ENCODE measurements at places on chromosomes 3 and 15.

- DNase-seq: no peak
- H3K4me1 ChIP-seq: no peaks in the 10 kb centered on the region
- H3K27ac ChIP-seq: no peak overlapping the region
- no peaks in the 10 kb centered on the region for H3K36me3 ChIP-seq
Observed at GRCh38 chr3:76509179-76509830, 530.6 kb upstream of the ROBO2 start.

- H3K4me3 ChIP-seq: no peak overlapping the region
Observed at GRCh38 chr3:65950340-65951326, 88.1 kb downstream of the MAGI1 start.

- H3K4me1 ChIP-seq: no peaks in the 10 kb centered on the region
- H3K36me3 ChIP-seq: no peaks in the 10 kb centered on the region
- DNase-seq: no peak
- H3K27ac ChIP-seq: no peak overlapping the region
- H3K27me3 ChIP-seq: no peaks in the 10 kb centered on the region
- no peak overlapping the region for H3K4me3 ChIP-seq
Observed at GRCh38 chr3:73411993-73412392, 212.7 kb downstream of the PDZRN3 start.

DNA sequence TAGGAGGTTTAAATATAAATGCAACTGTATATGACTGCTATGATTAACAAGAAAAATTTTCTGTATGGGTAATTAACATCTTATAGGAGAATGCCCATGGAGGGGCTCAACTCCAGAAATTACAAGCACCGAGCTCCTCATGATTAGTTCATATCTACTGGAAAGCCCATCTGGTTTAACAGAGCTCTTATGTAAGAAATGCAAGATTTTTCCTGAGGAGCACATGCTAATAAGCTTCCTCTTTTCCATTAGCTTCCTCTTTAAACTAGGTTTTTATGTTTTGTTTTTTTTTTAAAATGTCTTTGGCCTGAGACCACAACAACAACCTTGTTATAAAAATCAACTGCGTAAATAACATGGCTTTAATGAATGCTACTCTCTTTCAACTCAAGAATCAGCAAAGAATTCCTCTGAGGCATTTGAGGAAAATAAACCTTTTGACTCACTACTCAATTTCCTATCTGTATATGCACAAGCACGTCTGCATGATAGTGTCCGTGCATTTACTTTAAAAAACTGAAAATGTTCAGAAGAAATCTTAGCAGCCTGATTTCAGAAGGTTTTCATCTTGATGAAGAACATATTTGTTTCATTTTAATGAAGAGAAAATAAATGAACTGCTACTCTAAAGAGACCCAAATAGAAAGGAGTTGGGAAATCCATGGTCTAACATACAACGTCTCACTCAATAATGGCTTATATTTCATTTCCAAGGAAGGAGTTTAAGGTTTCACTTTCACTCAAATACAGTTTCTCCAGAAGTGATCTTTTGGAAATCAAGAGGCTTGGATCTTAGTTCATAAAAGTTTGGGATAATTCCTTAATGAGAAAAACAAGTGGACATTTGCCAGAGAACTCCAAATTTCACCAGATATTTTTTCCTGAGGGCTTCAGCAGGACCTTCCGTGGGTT is 180.8 kb downstream of the KCNAB1 start:
- no peaks in the 10 kb centered on the region for H3K36me3 ChIP-seq
- no peak overlapping the region for H3K27ac ChIP-seq
- no peaks in the 10 kb centered on the region for H3K4me1 ChIP-seq
- no peak overlapping the region for H3K4me3 ChIP-seq
- DNase-seq: no peak

GRCh38 chr3:30843877-30844276 is 50.6 kb downstream of the GADL1 start:
- H3K4me3 ChIP-seq: no peak overlapping the region
- H3K36me3 ChIP-seq: no peaks in the 10 kb centered on the region
- H3K27ac ChIP-seq: no peak overlapping the region
- H3K4me1 ChIP-seq: no peaks in the 10 kb centered on the region
- no peak for DNase-seq

GRCh38 chr15:74983725-74984231 is 11.6 kb upstream of the SCAMP5 start:
- no peak overlapping the region for H3K4me3 ChIP-seq
- peaks cover 5% of the 10 kb centered on the region for H3K4me1 ChIP-seq
- H3K27me3 ChIP-seq: peaks cover 43% of the 10 kb centered on the region
- H3K36me3 ChIP-seq: no peaks in the 10 kb centered on the region
- no peak for DNase-seq
- H3K27ac ChIP-seq: no peak overlapping the region

GRCh38 chr3:142902356-142902755 is 13.5 kb upstream of the PCOLCE2 start:
- no peaks in the 10 kb centered on the region for H3K36me3 ChIP-seq
- DNase-seq: no peak
- H3K27me3 ChIP-seq: peaks cover 19% of the 10 kb centered on the region
- no peak overlapping the region for H3K27ac ChIP-seq
- H3K4me3 ChIP-seq: no peak overlapping the region

DNA sequence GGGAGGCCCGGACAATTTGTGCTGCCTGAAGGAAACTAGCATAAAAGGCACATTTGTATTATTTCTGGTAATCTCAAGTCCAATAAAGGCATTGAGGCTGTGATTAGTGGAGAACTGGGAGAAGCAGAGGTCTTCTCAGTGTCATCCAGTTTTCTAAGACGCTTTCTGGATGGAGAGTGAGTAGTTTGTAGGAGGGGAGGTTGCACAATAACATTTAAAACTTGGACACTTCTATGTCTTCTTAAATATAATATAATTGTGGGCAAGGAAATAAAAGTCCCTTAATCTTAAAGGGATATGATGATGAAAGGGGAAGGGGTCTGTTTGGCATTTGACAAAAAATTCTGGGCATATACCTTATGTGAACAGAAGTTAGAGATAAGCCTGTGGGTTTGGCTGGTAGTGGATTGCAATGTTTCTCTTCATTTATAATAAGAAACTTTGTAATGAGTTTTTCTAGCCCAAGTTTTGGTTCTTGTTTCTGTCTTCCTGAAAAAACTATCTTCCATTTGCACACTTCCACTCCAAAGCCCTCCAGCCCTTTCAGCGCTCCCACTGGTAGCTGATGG is 291.6 kb upstream of the TGFBR2 start:
- DNase-seq: no peak
- H3K4me3 ChIP-seq: no peak overlapping the region

DNA sequence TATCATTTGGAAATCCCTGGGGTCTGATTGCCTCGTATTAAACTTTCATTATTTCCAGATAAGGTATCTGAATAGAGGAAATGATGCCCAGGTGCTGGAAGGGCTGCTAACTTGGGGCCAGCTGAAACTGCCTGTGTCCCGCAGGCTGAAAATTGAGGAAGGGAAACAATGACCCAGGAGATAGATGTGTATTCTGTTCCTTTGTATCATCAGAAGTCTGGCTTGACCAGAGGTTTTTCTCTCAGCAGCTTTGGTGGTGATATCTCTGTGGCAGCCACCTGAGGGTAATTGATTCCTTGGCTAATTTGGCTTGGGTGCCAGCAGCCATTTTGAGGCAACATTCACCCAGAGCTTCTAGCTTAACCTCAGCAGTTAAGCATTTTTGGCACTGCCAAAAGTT is 90.0 kb upstream of the STT3B start:
- no peaks in the 10 kb centered on the region for H3K36me3 ChIP-seq
- H3K4me1 ChIP-seq: peaks cover 5% of the 10 kb centered on the region
- no peaks in the 10 kb centered on the region for H3K27me3 ChIP-seq
- no peak overlapping the region for H3K27ac ChIP-seq

- H3K4me1 ChIP-seq: no peaks in the 10 kb centered on the region
- H3K27me3 ChIP-seq: no peaks in the 10 kb centered on the region
- H3K27ac ChIP-seq: no peak overlapping the region
- no peak overlapping the region for H3K4me3 ChIP-seq
- DNase-seq: no peak
- peaks cover 73% of the 10 kb centered on the region for H3K36me3 ChIP-seq
Observed at GRCh38 chr3:101340591-101340990, 20.2 kb upstream of the IMPG2 start.

DNA sequence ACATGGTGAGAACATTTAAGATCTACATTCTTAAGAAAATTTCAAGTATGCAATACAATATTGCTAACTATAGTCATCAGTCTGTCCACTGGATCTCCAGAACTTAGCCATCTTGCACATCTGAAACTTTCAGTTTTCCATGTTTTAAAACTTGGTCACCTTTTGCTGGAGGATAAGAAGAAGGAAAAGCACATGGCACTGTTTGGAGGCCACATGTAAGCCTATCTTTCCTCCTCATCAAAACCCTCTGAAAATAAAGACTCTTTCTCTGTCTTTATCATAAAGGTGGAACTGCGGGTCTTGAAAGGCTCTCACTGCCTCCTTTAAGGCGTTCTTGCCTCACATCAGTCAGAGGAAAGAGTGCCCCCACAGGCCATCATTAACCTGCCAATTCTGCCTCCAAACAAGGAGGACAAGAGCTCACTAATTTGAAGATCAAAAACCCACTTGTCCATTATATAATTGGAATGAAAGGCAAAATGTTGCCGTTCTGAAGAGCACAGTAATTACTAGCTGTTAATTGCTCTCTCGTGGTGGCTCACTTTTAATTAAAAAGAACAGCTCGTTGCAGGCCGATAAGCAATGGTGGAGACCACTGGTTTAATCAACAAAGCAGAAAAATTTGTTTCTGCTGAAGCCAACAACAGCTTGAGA is 157.8 kb downstream of the MECOM start:
- no peak overlapping the region for H3K27ac ChIP-seq
- no peak overlapping the region for H3K4me3 ChIP-seq
- DNase-seq: no peak
- no peaks in the 10 kb centered on the region for H3K27me3 ChIP-seq

DNA sequence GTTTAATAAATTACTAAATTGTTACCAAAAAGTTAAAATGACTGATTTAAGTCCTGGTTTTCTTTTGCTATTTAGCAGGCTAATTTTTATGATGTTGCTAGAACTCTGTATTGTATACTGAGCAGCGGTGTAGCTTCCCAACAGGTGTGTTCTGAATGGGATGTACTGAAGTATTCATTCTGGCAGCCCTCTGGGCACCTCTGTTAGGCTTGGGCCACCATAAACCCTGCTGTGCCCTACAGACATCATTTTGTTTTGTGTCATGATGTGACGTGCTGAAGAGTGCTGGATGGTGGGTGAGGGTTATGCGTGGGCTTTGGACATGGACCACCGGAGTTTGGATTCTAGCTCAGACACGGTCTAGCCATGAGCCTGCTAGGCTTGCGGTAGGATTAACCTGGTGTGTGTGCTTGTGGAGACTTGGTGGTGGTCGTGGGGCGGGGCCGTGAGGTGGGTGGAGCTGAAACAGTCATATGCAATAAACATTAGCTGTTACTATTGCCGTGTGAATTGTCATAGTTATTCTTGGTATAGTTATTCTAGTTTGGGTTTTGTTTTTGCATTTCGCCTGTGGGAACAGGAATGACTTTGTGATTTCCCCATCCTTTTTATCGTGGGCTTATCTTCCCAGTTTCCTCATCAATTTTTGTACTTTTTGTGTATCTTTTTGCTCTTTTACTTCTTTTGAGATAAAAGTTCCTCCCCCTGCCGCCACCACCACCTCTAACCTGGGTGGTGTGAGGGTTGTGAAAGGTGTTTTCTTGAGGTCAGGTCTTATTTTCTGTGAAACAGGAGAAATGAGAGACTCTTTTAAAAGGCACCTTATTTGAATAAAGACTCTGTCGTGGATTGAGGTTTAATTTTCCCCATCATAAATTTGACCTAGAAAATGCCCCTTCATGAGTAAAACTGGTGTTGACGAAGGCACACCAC is 93.7 kb downstream of the MCTP2 start:
- DNase-seq: no peak
- H3K4me3 ChIP-seq: no peak overlapping the region
- H3K27ac ChIP-seq: no peak overlapping the region
- H3K4me1 ChIP-seq: peaks cover 19% of the 10 kb centered on the region

- no peak overlapping the region for H3K27ac ChIP-seq
- no peak for DNase-seq
- no peak overlapping the region for H3K4me3 ChIP-seq
- no peaks in the 10 kb centered on the region for H3K4me1 ChIP-seq
Observed at GRCh38 chr3:156174229-156174847, 54.0 kb downstream of the KCNAB1 start.

GRCh38 chr15:69930754-69931153 is 167.0 kb downstream of the TLE3 start:
- no peak for DNase-seq
- no peak overlapping the region for H3K4me3 ChIP-seq
- H3K4me1 ChIP-seq: no peaks in the 10 kb centered on the region

DNA sequence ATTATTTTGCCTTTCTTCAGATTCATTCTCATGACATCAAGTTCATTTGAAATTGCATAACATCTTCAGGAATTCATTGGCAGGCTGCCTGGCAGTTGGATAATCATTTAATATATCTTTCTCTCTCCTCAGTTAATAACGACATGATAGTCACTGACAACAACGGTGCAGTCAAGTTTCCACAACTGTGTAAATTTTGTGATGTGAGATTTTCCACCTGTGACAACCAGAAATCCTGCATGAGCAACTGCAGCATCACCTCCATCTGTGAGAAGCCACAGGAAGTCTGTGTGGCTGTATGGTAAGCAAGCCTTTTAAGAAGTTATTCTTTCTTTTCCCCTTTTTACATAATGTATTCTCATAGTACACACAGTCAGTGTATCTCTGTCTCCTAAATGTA is 38.2 kb downstream of the TGFBR2 start:
- peak overlapping the region; percentile 91 for H3K27ac ChIP-seq
- peak overlapping the region; percentile 68 for H3K4me3 ChIP-seq
- H3K27me3 ChIP-seq: no peaks in the 10 kb centered on the region
- peaks cover 98% of the 10 kb centered on the region for H3K4me1 ChIP-seq
- peaks cover 66% of the 10 kb centered on the region for H3K36me3 ChIP-seq

- no peaks in the 10 kb centered on the region for H3K36me3 ChIP-seq
- H3K27ac ChIP-seq: no peak overlapping the region
- no peak for DNase-seq
- no peak overlapping the region for H3K4me3 ChIP-seq
Observed at GRCh38 chr3:9553948-9554513, 409 bp upstream of the LHFPL4 start.

DNA sequence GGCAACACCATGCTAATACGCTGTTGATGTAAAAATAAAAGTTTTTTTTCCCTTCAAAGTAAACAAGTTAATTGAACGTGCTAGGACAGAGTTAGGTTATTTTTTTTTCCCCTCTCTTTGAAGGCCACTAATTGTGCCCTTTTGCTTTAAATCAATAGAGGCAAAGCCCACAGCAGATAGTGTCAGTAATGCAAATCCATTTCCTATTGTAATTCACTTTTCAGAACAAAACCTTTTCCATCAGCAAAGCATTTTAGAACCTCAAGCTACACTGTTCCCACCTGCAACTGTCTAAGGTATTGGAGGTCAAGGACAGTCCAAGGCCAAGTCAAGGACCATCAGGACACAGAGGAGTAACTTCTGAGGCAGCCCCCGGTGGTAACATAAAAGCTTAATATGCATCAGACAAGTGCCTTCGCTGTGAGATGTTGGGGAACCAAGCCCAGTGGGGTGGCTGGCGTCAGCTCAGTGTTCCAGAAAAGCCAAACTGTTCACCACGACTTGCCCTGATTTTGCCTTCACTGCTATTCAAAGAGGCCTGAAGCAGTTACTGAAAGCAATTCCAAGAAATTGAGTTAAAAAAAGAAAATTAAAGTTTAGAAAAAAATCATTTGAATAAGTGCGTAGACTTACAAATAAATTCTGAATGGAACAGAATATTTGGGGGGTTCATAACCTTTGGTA is 65.8 kb upstream of the ICE2 start:
- H3K27ac ChIP-seq: no peak overlapping the region
- no peaks in the 10 kb centered on the region for H3K27me3 ChIP-seq
- no peak for DNase-seq
- H3K4me3 ChIP-seq: no peak overlapping the region
- peaks cover 12% of the 10 kb centered on the region for H3K36me3 ChIP-seq

Data from activated B cell treated with CpG ODN at 0.5 μM for 24 hours (primary cell).